ENCODE measurements at places on chromosomes 5 and 9. TPM values are rescaled to one million over a fixed set of nuclear protein-coding genes. Genes with fewer than 3 reads are reported as not detected.
A peak's percentile ranks its signal among the peaks of the same experiment; 100 is the strongest.

The OTP gene
- total RNA-seq: not detected

The CDH9 gene
- not detected for total RNA-seq

The MLLT3 gene
- 15.4 TPM for total RNA-seq

The MEGF10 gene
- total RNA-seq: 0.26 TPM

The AGXT2 gene
- total RNA-seq: not detected

The NR5A1 gene
- not detected for total RNA-seq

The PCDHA1 gene
- total RNA-seq: not detected

The BASP1 gene
- total RNA-seq: 31.1 TPM

The EPB41L4A gene
- 35.2 TPM for total RNA-seq

The PCDHA5 gene
- total RNA-seq: 0.43 TPM

The UTP15 gene
- 20.1 TPM for total RNA-seq

The LCN9 gene
- total RNA-seq: not detected

The LTC4S gene
- total RNA-seq: 22.6 TPM

The CAMK4 gene
- total RNA-seq: 3.8 TPM

The TSSK1B gene
- total RNA-seq: not detected

The PPP2R2B gene
- total RNA-seq: 1.2 TPM

DNA sequence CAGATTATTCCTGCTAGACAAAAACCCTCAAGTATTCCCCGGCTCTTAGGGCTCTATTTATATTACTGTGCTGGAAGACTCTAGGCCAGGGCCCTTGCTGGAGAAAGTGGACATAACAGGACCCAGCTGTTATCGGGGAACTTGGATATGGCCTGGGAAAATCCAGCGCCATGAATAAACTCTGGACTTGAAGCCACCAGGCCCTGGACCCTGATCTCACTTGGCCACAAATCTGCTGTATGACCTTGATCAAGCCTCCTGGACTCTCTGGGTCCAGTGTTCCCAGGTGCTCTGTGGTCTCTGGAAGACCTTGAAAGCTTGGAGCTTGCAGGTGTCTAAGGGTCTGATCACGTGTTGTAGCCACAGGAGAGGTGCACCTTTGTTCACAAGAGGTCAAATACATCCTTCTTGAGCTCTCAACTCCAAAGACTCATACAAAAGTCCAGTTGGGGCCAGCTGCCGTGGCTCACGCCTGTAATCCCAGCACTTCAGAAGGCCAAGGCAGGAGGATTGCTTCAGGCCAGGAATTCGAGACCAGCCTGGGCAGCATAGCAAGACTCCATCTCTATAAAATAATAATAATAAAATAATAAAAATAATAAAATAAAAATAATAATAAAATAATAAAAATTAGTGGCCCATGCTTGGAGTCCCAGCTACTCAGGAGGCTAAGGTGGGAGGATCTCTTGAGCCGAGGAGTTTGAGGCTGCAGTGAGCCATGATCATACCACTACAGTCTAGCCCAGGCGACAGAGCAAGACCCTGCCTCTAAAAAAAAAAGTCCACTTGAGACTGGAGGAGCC lies 26.5 kb downstream of the COL27A1 start:
- H3K27ac ChIP-seq: peak overlapping the region; percentile 42
- no peaks in the 10 kb centered on the region for H3K27me3 ChIP-seq
- peaks cover 22% of the 10 kb centered on the region for H3K4me1 ChIP-seq
- no peak for DNase-seq
- no peaks in the 10 kb centered on the region for H3K36me3 ChIP-seq
- no peak overlapping the region for H3K4me3 ChIP-seq

- H3K27ac ChIP-seq: no peak overlapping the region
- no peaks in the 10 kb centered on the region for H3K36me3 ChIP-seq
- no peak for DNase-seq
- H3K4me3 ChIP-seq: no peak overlapping the region
- no peaks in the 10 kb centered on the region for H3K4me1 ChIP-seq
Observed at GRCh38 chr9:72029986-72030385, 30.4 kb downstream of the C9orf57 start.

DNA sequence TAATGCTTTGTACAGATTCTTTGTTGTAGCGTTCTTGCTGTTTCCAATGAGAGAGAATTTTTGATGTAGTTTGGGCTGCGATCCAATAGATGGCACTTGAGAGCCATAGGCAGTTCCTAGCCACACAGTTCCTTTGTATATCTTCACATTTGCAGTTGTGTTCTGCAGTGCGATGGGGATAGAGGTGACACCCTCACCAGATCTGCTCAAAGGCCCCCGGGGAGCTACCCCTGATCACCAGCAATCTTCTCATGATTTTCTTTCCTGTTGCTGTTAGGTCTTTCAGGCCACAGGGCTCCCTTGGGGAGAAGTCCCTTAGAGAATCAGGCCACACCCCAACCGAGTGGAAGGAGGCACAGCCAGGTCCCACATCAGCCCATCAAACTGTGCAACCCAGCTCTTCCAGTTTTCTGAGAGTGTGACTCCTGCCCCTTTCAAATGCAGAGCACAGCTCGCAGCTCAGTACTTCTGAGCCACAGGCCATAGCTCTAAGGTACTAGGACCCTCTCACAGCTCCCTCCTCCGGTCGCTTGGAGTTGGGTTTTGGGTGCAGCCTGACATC lies 353.7 kb downstream of the SLCO4C1 start:
- DNase-seq: no peak
- no peak overlapping the region for H3K4me3 ChIP-seq
- H3K4me1 ChIP-seq: no peaks in the 10 kb centered on the region
- no peak overlapping the region for H3K27ac ChIP-seq
- no peaks in the 10 kb centered on the region for H3K27me3 ChIP-seq

DNA sequence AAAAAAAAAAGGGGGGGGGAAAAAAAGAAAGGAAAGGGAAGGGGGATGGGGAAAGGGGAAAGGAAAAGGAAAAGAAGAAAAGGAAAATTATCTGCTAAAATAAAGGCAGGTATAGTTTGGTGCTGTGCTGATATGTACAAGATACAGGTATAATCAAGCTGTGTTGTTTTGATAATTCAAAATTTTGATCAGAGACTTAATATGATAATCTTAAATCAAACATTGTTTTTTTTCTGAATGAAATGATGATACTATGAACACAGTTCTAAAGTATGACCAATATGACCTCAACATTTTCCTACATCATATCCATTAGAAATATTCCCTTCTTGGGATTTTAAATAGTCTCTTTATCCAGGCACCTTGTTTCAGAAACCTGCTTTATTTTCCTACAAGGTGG lies 115.6 kb upstream of the TRPM3 start:
- no peaks in the 10 kb centered on the region for H3K27me3 ChIP-seq
- H3K4me1 ChIP-seq: no peaks in the 10 kb centered on the region
- H3K36me3 ChIP-seq: no peaks in the 10 kb centered on the region
- no peak for DNase-seq
- no peak overlapping the region for H3K4me3 ChIP-seq

DNA sequence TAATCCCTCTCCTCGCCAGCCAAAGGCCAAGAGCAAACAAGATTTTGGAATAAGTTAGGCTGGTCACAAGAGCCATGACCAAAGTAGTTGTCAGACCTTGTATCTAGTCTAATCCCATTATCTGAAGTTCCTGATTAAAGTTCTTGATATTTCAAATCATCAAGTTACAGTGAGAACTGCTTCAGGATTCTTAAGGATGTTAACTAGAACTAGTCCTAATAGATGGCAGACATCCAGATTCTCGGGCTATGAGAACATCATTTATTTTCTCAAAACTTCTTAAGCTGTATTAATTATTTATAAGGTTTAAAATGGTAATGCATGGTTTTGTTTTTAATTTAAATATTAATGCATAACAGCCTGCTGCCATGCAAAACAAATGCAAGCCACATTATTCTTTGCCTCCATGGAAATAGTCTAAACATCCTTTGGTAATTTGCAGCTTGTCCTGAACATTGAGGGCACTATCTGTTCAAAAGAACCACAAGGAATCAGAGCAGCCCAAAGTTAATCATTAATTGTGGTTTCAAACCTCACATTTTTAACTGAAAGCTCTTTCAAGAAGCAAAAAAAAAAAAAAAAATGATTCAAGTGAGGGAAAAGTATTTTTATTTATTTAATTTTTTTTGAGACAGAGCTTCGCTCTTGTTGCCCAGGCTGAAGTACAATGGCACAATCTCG lies 95.1 kb downstream of the TTC39B start:
- H3K27ac ChIP-seq: peak overlapping the region; percentile 76
- no peak for DNase-seq
- peaks cover 4% of the 10 kb centered on the region for H3K4me1 ChIP-seq
- no peaks in the 10 kb centered on the region for H3K27me3 ChIP-seq
- H3K4me3 ChIP-seq: no peak overlapping the region
- H3K36me3 ChIP-seq: peaks cover 6% of the 10 kb centered on the region

DNA sequence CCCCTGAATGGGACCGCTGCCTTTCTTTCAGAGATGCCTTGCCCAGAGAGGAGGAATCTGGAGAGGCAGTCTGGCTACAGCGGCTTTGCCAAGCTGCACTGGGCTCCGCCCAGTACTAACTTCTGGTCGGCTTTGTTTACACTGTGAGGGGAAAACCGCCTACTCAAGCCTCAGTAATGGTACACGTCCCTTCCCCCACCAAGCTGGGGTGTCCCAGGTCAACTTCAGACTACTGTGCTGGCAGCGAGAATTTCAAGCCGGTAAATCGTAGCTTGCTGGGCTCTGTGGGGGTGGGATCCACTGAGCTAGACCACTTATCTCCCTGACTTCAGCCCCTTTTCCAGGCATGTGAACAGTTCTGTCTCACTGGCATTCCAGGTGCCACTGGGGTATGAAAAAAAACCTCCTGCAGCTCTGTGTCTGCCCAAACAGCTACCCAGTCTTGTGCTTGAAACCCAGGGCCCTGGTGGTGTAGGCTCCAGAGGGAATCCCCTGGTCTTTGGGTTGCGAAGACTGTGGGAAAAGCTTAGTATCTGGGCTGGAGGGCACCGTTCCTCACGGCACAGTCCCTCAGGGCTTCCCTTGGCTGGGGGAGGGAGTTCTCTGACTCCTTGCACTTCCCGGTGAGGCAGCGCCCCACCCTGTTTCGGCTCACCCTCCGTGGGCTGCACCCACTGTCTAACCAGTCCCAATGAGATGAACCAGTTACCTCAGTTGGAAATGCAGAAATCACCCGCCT lies 171.2 kb downstream of the CWC27 start:
- H3K4me1 ChIP-seq: peaks cover 4% of the 10 kb centered on the region
- no peaks in the 10 kb centered on the region for H3K27me3 ChIP-seq
- no peaks in the 10 kb centered on the region for H3K36me3 ChIP-seq
- no peak overlapping the region for H3K27ac ChIP-seq
- H3K4me3 ChIP-seq: no peak overlapping the region

DNA sequence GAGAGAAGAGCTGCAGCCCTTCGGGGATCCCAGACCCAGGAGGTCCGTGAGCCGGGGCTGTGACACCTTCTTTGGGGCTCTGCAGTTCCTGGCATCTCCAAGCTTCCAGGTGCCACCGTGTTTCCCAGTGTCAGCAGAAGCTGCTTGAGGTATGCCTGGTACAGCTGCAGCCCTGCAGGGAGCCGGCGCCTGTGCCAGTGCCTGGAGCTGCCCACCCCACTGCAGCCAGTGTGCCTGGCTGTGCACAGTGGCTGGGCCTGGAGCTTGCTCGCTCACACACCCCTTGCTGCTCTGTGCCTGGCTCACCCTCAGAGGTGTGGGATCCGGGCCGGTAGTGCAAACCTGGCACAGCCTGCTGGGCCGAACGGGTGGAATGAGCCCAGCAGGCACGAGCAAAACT lies 65.5 kb downstream of the NACC2 start:
- H3K36me3 ChIP-seq: no peaks in the 10 kb centered on the region
- no peak overlapping the region for H3K27ac ChIP-seq
- DNase-seq: no peak
- H3K27me3 ChIP-seq: no peaks in the 10 kb centered on the region
- no peak overlapping the region for H3K4me3 ChIP-seq

GRCh38 chr5:483434-484140 lies 40.6 kb downstream of the EXOC3 start:
- H3K4me1 ChIP-seq: peaks cover 7% of the 10 kb centered on the region
- H3K4me3 ChIP-seq: no peak overlapping the region

GRCh38 chr5:180541710-180542109 lies 47.5 kb downstream of the CNOT6 start:
- H3K4me1 ChIP-seq: no peaks in the 10 kb centered on the region
- peaks cover 5% of the 10 kb centered on the region for H3K36me3 ChIP-seq
- no peak for DNase-seq
- no peaks in the 10 kb centered on the region for H3K27me3 ChIP-seq
- H3K4me3 ChIP-seq: no peak overlapping the region
- no peak overlapping the region for H3K27ac ChIP-seq

GRCh38 chr9:27632254-27632653 lies 59.0 kb upstream of the C9orf72 start:
- no peaks in the 10 kb centered on the region for H3K36me3 ChIP-seq
- H3K4me3 ChIP-seq: no peak overlapping the region
- H3K4me1 ChIP-seq: no peaks in the 10 kb centered on the region
- DNase-seq: no peak
- no peak overlapping the region for H3K27ac ChIP-seq
- no peaks in the 10 kb centered on the region for H3K27me3 ChIP-seq

GRCh38 chr9:93952119-93952783 lies 2.9 kb downstream of the BARX1 start:
- peaks cover 95% of the 10 kb centered on the region for H3K27me3 ChIP-seq
- no peak overlapping the region for H3K27ac ChIP-seq
- no peak for DNase-seq
- no peak overlapping the region for H3K4me3 ChIP-seq

DNA sequence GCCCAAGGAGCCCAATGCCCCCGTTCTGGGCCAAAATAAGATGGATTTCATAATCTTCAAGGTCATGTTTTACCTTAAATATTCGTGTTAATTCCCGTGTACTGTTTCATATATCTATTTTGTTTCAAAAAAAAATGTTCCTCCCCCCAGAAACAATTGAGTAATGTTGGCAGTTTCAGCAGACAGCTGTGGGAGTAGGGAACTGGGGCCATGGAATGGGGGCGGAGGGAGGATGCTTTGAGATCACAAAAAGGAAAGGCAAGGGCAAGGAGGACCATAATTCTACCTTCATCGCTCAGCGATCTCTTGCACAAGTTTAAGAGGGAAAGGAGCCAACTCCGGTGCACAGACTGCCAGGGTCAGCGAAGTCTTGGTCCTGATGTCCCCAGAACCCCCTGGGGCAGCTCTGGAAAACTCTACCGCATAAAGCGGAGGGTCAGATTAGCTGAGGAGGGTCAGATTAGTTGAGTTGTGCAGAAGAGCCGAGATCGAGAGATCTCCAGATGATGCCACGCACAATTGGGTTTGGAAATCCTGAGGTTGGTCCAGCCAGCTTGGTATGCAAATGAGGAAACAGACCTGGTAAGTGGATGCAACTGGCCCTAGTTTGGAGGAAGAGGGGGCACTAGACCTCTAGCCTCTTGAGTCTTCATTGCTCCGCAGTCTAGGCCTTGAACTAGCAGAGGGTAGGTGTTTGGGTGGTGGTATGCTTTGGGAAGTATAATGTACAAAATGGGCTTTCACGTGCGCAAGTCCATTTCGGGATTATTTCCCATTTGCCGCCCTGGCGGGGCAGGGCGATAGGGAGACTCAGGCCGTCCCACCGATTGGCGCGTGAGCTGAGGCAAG lies 24.0 kb downstream of the CDKN2A start:
- H3K4me1 ChIP-seq: peaks cover 17% of the 10 kb centered on the region
- no peak overlapping the region for H3K4me3 ChIP-seq
- no peak overlapping the region for H3K27ac ChIP-seq
- peaks cover 99% of the 10 kb centered on the region for H3K27me3 ChIP-seq

All from upper lobe of right lung (tissue), 1 donor.